ENCODE measurements at places on chromosomes 13 and 19.
A peak's percentile ranks its signal among the peaks of the same experiment; 100 is the strongest.

GRCh38 chr13:70424928-70425327 lies 316.7 kb upstream of the KLHL1 start:
- peak; percentile 28 for DNase-seq

DNA sequence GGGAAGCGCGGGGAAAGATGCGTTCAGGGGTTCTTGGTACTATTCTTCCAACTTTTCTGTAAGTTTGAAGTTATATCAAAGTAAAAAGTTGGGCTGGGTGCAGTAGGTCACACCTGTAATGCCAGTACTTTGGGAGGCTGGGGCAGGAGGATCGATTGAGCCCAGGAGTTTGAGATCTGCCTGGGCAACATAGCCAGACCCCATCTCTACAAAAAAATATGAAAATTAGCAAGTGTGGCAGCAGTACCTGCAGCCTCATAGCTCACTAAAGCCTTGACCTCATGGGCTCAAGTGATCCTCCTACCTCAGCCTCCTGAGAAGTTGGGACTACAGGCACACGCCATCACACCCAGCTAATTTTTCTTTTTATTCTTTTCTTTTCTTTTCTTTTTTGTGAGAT lies 12.4 kb upstream of the ZNF77 start:
- no peak for DNase-seq

DNA sequence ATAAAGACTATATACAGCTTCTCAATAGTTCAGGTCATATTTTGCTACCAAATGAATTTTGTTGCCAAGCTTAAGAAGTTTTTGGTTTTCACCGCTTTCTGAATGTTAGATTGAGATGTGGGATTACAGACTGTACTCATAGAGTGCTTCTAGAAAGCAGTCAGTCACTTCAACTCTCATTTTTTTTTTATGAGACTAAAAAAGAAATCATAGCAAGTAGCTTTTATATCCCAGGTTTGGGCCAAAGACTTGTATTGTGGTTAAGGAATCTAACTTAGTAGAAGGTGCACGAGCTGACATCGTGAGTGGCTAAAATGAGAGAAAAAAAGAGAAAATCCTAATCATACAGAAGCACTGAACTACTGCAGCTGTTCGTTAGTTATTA lies 2.2 kb upstream of the USPL1 start:
- no peak for DNase-seq

- DNase-seq: no peak
Measured at GRCh38 chr13:66835040-66835628, 395.0 kb downstream of the PCDH9 start.

GRCh38 chr13:111482126-111482525 lies 161.7 kb downstream of the TEX29 start:
- no peak for DNase-seq

GRCh38 chr13:106997696-106998095 lies 429.8 kb upstream of the ARGLU1 start:
- DNase-seq: no peak

DNA sequence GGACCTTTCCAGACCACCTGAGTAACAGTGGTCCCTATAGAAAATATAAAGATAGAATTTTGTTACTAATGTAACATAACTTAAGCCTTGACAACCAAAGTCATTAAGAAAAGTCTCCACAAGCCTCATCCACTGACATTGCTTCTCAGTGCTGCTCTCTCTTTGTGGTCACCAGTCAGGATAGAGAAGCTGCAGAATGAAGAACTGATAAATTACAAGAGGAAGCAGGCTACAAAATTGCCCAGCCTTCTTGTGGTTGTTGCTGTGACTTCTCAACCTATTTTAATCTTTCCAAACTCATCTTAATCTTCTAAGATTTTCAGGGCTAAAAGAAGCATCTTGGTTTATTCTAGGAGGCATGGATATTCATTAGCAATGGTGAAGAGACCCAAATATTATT lies 343.8 kb downstream of the MZT1 start:
- DNase-seq: no peak

GRCh38 chr13:85536706-85537105 lies 262.5 kb downstream of the SLITRK6 start:
- DNase-seq: no peak

- no peak for DNase-seq
Measured at GRCh38 chr19:28307963-28308362, 905.0 kb downstream of the UQCRFS1 start.

DNA sequence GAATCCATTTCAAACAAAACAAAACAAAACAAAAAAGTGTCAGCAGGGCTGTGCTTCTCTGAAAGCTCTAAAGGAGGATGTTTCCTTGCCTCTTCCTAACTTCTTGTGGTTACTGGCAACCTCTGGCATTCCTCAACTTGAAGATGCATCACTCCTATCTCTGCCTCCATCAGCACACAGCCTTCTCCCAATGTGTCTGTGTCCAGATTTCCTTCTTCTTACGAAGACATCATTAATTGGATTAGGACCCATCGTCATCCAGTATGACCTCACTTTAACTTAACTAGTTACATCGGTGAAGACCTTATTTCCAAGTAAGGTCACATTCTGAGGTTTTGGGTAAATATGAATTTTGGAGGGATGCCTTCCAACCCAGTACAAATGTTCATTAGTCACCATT lies 33.8 kb upstream of the GTF2F2 start:
- no peak for DNase-seq

- peak; percentile 75 for DNase-seq
Measured at GRCh38 chr19:23283925-23284324, 33.7 kb upstream of the ZNF724 start.

DNA sequence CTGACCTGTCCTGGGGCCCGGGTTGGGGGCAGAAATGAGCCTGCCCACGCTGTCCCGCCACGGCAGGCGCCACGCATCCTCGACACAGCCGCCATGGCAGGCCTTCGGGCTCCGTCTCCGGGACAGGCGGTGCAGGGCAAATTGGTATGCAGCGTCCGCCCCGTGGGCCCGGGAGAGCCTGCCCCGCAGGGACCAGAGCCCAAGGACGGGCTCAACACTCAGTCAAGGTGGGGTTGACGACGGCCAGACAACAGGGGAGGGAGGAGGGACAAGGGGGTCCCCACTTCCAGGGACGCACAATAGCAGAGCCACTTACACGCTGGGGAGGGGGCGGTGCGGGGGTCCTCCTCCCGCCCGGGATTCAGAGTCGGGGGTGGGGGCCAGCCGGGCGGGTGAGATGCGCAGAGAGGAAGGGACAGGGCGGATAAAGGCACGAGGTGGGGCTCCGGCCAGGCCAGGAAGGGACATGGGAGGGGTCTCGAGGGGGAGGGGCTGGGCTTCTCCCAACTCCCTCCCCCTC lies 1.2 kb downstream of the CTXN1 start:
- no peak for DNase-seq

All from Jurkat, Clone E6-1 (cell line).